ENCODE measurements at places on chromosomes 13 and 19.

GRCh38 chr19:6481541-6482342 lies at the start of gene DENND1C:
Gene DENND1C, minus strand, starts transcription at chr19:6481787. Its CDS starts 92 bp downstream, at chr19:6481695.
- DNase-seq, result no peak

DNA sequence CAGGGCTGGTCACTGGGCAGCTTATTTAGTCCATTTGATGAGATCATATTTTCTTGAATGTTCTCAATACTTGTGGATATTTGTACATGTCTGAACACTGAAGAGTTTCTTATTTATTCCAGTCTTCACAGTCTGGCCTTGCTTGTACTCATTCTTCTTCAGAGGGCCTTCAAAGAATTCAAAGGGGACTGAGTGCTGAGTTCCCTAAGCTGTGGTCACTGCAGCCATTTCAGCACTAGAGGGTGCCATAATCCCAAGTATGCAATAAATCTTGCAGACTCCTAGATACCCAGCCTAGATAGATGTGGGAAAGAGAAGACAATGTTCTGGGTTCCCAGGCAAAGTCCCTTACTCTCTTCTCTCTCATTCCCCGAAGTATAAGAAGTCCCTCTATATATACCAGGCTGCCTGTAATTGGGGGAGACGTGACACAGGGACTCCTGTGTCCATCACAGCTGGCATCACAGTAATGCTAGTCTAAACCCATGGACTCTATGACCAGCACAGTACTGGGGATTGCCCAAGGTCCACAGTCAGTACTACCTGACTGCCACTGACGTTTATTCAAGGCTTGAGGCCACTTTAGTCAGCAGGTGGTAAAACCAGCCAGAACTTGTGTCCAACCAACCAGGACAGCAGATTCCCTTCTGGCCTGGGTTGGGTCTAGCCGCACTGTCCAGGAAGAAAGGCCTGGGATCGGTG lies 8.9 kb upstream of the VN1R1 start:
- DNase-seq, result no peak

DNA sequence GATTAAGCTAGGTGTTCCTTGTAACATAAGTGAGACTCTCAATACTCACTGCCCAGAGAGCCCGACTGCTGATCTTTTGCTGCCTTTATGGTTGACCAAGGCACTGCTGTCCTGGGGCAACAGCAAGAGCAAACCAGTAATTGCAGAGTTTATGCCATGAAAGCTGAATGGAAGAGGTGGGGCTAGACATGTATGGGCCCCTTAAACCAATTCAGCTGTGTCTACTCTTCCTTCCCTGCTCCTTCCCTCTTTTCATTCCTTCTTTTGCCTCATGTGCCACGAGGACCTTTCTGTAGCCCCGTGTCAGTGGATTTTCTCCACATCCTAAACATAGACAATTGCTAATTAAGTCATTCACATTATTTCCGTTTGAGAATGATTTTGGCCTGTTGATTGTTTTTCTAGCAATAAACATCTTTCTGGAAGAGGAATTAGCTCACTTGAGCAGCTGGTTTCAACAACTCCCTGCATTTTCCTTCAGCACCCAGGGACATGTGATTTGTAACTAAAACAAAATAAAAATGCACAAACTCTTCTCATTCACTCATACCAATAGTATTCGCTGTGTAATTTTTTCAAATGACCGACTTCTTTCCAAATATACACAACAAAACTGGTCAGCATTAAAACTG lies 40.5 kb downstream of the RAP2A start:
- no peak for DNase-seq

DNA sequence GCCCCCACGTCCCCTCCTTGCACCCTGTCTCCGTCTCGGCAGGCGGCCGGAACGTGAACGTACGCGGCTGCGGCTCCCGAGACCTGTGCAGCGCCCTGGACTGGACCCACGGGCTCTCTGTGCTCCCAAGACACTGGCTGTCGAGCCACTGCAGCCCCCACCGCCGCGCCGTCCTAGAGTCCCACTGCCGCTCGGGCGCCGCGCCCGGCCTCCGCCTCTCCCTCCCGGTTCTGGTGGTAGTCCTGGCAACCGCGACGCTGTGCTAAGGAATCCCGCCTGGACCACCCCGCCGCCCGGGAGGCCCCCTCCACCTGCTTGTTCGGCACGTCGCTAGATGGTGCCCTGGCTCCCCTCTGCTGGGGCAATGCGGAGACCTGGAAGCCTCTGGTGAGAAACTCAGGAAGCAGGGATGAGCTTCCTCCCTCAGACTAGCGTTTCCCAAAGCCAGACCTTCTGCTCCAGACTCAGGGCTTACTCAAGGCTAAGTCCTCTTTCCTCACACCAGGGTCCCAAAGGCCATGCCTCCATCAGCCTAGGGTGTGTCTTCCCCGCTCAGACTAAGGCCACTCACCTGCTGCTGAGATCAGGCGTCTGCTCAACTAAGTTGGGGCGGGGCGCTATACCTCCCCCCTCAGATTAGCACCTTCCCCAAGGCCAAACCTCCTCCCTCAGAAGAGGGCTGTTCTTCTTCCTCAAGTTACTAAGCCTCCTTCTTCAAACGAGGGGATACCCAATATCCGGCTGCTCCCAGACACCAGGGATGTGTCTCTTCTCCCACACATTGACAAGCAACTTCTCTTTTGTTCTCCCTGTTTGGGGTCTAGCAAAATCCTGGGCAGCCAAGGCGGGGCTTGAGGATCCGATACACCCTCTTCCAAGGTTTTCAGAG lies 16.1 kb upstream of the IRGC start:
- DNase-seq, result no peak

- no peak for DNase-seq
These were observed 46.4 kb upstream of the SHKBP1 start for GRCh38 chr19:40530091-40530901.

DNA sequence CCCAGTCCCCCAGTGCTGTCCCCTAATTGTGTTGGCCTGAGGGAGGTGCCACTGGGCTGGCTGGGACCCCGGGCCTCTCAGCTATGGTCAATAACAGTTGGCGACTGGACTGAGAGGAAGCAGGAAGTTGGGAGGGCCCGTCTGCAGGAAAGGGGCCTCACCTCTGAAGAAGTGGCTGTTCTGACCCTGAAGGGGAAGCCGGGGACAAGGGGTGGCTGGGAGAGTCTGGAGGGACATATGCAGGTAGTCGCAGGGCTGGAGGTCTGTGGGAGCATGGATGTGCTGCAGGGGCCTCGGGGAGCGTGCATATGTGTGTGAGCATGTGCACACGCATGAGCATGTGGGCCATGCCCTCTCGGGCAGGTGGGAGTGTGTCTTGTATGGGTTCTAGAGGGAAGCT lies 5.9 kb downstream of the PKN1 start:
- DNase-seq, result no peak

DNA sequence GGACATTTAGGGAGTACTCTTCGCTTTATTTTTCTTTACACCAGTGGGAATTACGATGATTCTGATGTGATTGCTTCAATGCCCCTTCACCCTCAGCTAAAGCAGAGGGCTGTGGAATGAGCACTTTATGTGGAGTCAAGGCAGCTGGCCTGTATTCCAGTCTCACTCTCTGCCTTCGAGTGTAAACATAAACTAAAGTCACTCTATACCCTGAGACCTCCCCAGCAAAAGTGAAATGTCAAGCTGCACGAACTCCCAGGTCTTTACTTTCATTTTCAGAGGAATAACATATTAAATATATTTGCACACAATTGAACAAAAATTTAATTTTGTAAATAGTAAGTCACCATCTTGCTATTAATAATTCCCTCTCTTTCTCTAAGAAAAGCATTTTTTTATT lies 557.1 kb downstream of the DACH1 start:
- DNase-seq, result no peak

DNA sequence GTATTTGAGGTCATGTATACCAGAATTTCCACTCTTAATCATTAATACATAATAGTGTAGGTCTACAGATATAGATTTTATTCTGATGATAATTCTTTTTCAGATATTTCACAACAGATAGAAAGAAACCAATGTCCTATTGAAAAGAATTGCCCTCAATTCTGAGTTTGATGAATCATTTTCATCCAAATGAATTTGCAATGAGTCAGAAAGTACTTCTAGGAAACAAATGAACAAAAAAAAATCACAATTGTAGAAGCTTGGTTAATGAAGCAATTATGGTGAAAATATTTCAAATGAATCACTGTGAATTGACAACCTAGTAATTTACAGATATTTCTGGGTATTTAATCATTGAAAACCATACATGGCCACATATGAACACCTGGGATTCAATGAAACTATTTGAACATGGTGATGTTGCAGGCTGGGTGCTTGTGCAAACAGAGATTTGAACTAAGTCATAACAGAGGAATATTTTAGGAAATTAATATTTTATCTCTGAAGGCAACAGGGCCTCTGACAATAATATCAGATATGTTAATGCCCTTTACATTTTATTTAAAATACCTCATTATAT lies 360.9 kb downstream of the SLITRK5 start:
- DNase-seq, result no peak
